ENCODE measurements at places on chromosomes 2 and 18.

GRCh38 chr2:216350214-216350791 lies 22.0 kb downstream of the MARCHF4 start:
- H3K36me3 ChIP-seq = no peaks in the 10 kb centered on the region
- DNase-seq = no peak
- H3K27ac ChIP-seq = no peak overlapping the region
- no peaks in the 10 kb centered on the region for H3K4me1 ChIP-seq
- no peaks in the 10 kb centered on the region for H3K27me3 ChIP-seq

DNA sequence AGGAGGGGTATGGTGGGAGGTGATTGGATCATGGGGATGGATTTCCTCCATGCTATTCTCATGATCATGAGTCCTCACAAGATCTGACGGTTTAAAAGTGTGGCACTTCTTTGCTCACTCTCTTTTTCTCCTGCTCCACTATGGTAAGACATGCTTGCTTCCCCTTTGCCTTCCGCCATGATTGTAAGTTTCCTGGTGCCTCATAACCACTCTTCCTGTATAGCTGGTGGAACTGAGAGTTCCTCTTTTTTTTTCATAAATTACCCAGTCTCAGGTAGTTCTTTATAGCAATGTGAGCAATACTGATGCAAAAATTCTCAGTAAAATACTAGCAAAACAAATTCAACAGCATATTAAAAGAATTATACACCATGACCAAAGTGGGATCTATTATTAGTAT lies 728.5 kb upstream of the SLC8A1 start:
- H3K36me3 ChIP-seq = no peaks in the 10 kb centered on the region
- H3K4me1 ChIP-seq = no peaks in the 10 kb centered on the region
- no peaks in the 10 kb centered on the region for H3K27me3 ChIP-seq
- H3K4me3 ChIP-seq = no peak overlapping the region
- no peak for DNase-seq
- H3K27ac ChIP-seq = no peak overlapping the region

DNA sequence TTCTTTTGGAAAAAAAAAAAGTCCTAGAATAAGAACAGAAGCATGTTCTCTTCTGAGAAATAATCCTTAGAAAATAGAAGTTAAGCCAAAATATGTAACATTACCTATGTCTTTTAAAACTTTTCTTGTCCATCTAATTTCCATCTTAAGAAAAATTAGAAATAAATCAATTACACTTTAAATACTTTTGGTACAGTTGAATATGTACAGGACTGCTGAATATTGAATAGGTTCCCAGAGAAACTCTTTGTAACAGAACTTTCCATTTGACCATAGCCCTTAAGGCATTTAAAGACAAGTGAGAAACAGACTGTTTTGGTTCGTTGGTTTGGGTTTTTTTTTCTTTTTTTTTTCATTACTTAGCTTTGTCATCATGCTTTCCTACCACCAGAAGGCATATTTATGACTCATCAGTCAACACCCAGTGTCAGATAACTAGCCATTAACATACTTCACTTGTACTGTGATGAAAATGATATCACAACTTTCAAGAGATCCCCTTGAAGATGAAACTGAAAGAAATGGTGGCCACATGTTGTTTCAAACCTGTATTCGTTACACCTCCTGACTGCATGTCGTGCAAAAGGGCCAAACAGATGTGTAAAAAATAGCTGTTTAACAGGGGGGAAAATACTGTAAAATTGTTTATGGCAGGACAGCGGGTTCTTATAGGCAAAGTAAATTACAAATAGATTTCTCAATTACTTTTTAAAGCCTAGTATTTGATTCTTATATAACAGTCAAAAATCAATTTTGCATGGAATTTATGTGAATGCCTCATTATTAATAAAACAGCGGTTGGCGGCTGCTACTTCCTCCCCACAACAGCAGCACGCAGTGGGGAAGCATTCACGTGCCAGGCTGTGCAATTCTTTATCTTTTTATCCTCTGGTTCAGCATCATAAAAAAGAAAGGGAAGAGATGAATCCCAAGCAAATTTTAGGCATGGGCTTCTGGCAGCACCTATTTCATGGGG lies 280.7 kb upstream of the HNRNPA3 start:
- no peaks in the 10 kb centered on the region for H3K36me3 ChIP-seq
- DNase-seq = no peak
- H3K27ac ChIP-seq = no peak overlapping the region
- no peaks in the 10 kb centered on the region for H3K4me1 ChIP-seq
- no peak overlapping the region for H3K4me3 ChIP-seq

GRCh38 chr2:132860220-132860619 lies 190.2 kb upstream of the LYPD1 start:
- no peaks in the 10 kb centered on the region for H3K4me1 ChIP-seq
- no peaks in the 10 kb centered on the region for H3K27me3 ChIP-seq
- no peak for DNase-seq
- H3K36me3 ChIP-seq = no peaks in the 10 kb centered on the region

- peaks cover 28% of the 10 kb centered on the region for H3K4me1 ChIP-seq
- no peaks in the 10 kb centered on the region for H3K27me3 ChIP-seq
- H3K36me3 ChIP-seq = no peaks in the 10 kb centered on the region
- H3K4me3 ChIP-seq = no peak overlapping the region
- DNase-seq = no peak
Observed at GRCh38 chr2:203605302-203605701, 70.2 kb upstream of the RAPH1 start.

GRCh38 chr2:241534293-241534692 lies 24.3 kb upstream of the BOK start:
- no peak overlapping the region for H3K4me3 ChIP-seq
- H3K36me3 ChIP-seq = no peaks in the 10 kb centered on the region
- H3K27ac ChIP-seq = no peak overlapping the region
- no peak for DNase-seq

GRCh38 chr2:67145851-67146250 lies 251.3 kb upstream of the ETAA1 start:
- no peak overlapping the region for H3K27ac ChIP-seq
- no peak for DNase-seq
- H3K4me3 ChIP-seq = no peak overlapping the region
- H3K27me3 ChIP-seq = no peaks in the 10 kb centered on the region
- no peaks in the 10 kb centered on the region for H3K4me1 ChIP-seq

DNA sequence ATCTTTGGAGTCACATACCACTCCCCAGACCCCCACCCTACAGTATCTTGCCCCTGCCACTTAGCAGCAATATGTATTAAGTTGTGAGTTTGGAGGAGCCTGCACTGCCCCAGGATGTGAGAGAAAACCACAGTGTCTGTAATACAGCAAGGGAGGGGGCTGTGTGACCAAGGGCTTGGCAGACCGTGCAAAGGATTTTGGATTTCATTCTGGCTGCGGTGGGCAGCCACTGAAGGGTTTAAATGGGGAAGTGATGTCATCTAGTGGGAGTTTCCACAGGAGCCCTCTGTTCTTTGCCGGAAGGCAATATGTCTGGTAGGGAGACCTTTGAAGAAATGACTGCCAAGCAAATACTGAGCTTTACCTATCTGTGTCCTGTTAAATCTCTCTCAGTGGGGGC lies 202.4 kb downstream of the FHOD3 start:
- H3K36me3 ChIP-seq = no peaks in the 10 kb centered on the region
- H3K4me1 ChIP-seq = peaks cover 4% of the 10 kb centered on the region
- no peak for DNase-seq
- H3K27me3 ChIP-seq = no peaks in the 10 kb centered on the region
- no peak overlapping the region for H3K27ac ChIP-seq

GRCh38 chr2:197674060-197674459 lies 1.3 kb downstream of the RFTN2 start:
- H3K36me3 ChIP-seq = peaks cover 8% of the 10 kb centered on the region
- no peaks in the 10 kb centered on the region for H3K27me3 ChIP-seq
- no peak overlapping the region for H3K27ac ChIP-seq

DNA sequence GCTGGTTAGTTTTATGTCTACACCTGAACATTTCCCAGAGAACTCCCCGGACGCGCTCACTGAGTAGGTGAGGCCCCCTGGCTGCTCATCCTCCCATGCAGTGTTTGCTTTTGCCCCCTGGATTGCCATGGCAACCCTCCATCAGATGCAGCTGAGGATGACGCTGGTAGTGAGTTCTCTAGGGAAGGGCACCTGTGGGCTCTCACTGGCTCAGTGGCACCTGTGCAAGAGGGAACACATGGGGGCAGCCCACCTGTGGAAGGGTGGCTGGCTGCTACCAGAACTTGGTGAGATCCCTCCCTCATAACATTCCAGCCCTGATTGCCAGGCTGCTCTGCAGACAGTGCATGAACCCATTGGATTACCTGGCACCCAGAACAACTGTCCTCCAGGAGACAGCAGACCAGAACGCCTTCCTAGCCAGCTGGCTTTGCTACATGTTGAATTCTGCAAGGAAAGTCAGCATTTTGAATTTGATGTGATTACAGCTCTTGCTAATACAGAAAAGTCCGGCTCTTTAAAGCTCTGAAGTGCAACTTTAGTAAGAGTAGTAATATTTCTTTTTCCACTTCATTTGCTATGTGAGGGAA lies 21.7 kb downstream of the COA5 start:
- H3K4me3 ChIP-seq = no peak overlapping the region
- H3K4me1 ChIP-seq = no peaks in the 10 kb centered on the region
- H3K36me3 ChIP-seq = peaks cover 54% of the 10 kb centered on the region

- H3K27me3 ChIP-seq = no peaks in the 10 kb centered on the region
- H3K4me3 ChIP-seq = no peak overlapping the region
- H3K27ac ChIP-seq = no peak overlapping the region
- no peak for DNase-seq
Observed at GRCh38 chr2:66233981-66234380, 200.9 kb upstream of the MEIS1 start.

GRCh38 chr18:37188016-37188791 lies 359.3 kb downstream of the KIAA1328 start:
- H3K4me3 ChIP-seq = no peak overlapping the region
- no peaks in the 10 kb centered on the region for H3K27me3 ChIP-seq
- no peak for DNase-seq
- no peaks in the 10 kb centered on the region for H3K36me3 ChIP-seq

DNA sequence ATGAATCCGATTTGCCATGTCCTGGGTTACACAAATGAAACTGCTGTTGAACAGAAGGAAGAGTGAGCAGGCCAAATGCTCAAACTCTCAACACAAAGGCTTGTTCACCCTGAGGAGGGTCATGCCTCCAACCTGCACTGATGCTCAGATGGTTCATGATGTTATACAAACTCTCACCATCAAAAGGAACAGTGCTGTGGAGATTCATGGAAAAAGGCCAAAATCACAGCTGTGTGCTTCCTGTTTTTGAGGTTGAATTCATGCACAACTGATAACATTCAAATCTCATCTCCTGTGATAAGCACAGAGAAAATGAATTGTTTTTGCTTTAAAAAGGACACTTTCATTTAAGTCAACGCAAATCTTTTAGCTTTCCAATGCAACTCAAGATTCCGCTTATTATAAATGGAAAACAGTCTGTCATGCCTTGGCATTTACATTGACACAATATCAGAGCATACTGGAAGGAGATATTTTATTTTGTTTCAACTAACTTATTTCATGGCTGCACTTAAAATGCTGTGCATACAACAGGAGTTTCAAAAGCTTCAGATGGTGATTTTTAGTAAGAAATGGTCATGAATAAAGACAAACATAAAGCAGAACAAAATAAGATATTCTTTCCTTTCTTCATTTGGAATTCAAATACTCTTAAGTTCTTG lies 22.2 kb upstream of the TTN start:
- H3K4me3 ChIP-seq = no peak overlapping the region
- H3K27ac ChIP-seq = no peak overlapping the region

DNA sequence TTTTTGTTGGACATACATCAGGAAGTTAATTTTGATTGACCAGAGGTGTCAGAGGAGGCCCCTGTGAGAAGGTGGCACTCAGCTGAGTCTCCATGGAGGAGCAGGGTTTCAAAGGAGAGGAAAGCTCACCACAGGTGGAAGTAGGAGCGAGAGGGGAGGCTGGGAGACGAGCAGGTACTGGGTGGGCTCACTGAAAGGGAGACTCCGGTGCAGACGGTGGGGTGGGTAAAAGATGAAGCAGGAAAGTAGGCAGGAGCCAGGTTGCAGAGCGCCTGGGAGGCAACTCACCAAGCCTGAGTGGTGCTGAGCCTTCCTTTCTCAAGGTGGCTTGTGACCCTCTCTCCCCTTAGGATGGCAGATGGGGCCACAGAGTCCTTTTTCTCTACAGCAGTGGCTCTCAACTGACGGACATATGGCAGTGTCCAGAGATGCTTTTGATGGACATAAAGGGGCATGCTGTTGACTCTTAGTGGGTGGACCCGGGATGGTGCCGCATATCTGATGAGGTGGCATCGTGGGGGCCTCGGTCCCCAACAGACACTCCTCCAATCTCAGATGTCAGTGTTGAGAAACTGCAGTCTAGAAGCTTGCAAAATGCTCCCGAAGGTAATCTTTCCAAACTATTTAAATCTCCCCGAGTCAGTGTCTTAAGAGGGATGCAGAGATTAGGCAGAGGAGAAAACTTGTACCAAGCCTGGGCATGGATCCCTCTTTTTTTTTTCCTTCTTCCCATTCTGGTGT lies 64.0 kb downstream of the LPIN1 start:
- H3K27me3 ChIP-seq = no peaks in the 10 kb centered on the region
- no peaks in the 10 kb centered on the region for H3K4me1 ChIP-seq
- peaks cover 34% of the 10 kb centered on the region for H3K36me3 ChIP-seq

GRCh38 chr2:204065566-204065965 lies 129.0 kb downstream of the ICOS start:
- no peak for DNase-seq
- H3K4me3 ChIP-seq = no peak overlapping the region
- no peaks in the 10 kb centered on the region for H3K27me3 ChIP-seq
- H3K36me3 ChIP-seq = no peaks in the 10 kb centered on the region

- H3K4me3 ChIP-seq = no peak overlapping the region
- H3K36me3 ChIP-seq = no peaks in the 10 kb centered on the region
- no peaks in the 10 kb centered on the region for H3K4me1 ChIP-seq
Observed at GRCh38 chr2:17958466-17959092, 80.1 kb downstream of the KCNS3 start.

- no peak for DNase-seq
- H3K27me3 ChIP-seq = peaks cover 3% of the 10 kb centered on the region
- no peak overlapping the region for H3K4me3 ChIP-seq
Observed at GRCh38 chr18:55781481-55781957, 193.5 kb upstream of the TCF4 start.

GRCh38 chr2:129459200-129459876 lies 520.1 kb upstream of the RAB6C start:
- DNase-seq = no peak
- no peaks in the 10 kb centered on the region for H3K36me3 ChIP-seq
- H3K27ac ChIP-seq = no peak overlapping the region

- no peak overlapping the region for H3K27ac ChIP-seq
- no peaks in the 10 kb centered on the region for H3K27me3 ChIP-seq
- no peak for DNase-seq
- no peak overlapping the region for H3K4me3 ChIP-seq
- H3K4me1 ChIP-seq = no peaks in the 10 kb centered on the region
Observed at GRCh38 chr2:60992985-60993392, 24.5 kb upstream of the PEX13 start.

All from tibial artery (tissue), 4 donors.